ENCODE measurements at places on chromosomes 11 and 22. TPM values are rescaled to one million over a fixed set of nuclear protein-coding genes. Genes with fewer than 3 reads are reported as not detected.
A peak's percentile ranks its signal among the peaks of the same experiment; 100 is the strongest.

Gene LRRC56
- 0.43 TPM for total RNA-seq

Gene ANGPTL5
- 1.1 TPM for total RNA-seq

Gene SCN4B
- total RNA-seq, result 3.5 TPM

Gene RRP7A
- 32.4 TPM for total RNA-seq

Gene GAB2
- 89.7 TPM for total RNA-seq

- DNase-seq, result no peak
These were observed 75.8 kb downstream of the LINC01488 start for GRCh38 chr11:69557266-69557665.

DNA sequence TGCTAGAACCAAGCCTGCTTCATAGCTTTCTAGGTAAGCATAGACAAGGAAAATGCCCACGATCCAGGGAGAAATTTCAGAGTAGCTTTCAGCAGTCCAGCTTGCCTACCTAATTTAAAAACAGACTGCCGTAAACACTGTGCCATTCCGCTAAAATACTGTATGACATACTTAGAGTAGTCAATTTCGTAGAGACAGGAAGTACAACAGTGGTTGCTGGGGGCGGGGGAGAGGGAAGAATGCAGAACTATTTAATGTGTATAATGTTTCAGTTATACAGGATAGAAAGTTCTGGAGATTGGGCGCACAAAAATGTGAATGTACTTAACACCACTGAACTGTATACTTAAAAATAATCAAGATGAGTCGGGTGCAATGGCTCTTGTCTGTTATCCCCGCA is 56.7 kb downstream of the C11orf58 start:
- peak; percentile 80 for DNase-seq

All from posterior vena cava (tissue), 2 donors.